ENCODE measurements at places on chromosomes 7 and 10.

DNA sequence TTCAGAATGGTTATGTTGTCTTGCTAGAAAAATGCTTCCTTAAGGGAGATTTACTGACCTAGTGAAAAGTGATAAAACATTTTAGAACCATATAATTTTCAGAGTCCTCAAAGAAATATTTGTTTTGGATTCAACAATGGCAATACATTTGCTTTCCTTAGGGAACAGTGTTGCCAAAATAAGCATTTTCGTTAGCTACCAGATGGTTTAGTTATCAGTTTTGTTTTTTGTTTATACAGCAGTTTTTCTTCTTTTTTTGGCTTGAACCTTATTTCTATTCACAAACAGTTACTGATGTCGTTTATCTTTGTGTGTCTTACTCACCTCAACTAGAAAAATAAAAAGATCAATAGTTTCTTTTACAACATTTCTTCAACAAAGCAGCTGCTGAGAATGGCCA, 48.6 kb downstream of the EXOC4 start:
- no peak for DNase-seq

GRCh38 chr10:91381257-91381891, 28.8 kb upstream of the HECTD2 start:
- DNase-seq: no peak

GRCh38 chr7:144049491-144049890, 743 bp downstream of the OR2A5 start:
- no peak for DNase-seq

GRCh38 chr7:157136372-157136771, 2.4 kb upstream of the UBE3C start:
- DNase-seq: peak; percentile 46

- no peak for DNase-seq
Measured at GRCh38 chr10:35424680-35425285, 88.5 kb downstream of the CCNY start.

- DNase-seq: no peak
Measured at GRCh38 chr10:76072384-76072783, 641.0 kb downstream of the LRMDA start.

GRCh38 chr10:109988212-109988596, 19.6 kb upstream of the ADD3 start:
- DNase-seq: no peak

GRCh38 chr7:113120647-113121046, 2.3 kb upstream of the SMIM30 start:
- no peak for DNase-seq

DNA sequence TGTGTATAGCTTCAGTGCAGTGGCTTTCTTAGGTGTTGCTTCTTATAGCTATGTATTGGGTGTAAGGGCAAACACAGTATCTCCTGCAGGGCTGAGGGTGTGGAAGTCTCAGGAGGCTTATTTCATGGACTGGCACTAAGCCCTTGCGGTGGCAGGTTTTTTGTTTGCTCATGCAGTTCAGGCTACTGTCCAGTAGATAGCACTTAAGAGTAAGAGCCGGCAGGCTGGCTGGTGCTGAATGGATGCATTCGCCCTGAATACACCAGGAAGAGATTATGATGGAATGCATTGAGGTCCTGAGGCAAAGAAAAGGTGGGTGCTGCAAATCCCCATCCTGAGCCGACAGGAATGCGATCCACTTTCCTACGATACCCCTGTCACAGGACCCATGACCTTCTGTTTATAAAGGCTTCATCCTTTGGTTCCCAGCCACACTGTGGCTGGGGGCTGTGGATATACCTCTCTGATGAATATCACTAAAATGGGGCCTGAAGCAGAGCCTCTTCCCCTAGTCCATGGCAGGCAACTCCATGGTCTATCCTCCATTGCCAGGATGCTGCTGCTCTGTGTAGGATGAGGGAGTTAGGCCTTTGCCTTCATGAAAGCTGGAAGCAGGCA, 44.9 kb downstream of the ANXA8 start:
- DNase-seq: no peak

DNA sequence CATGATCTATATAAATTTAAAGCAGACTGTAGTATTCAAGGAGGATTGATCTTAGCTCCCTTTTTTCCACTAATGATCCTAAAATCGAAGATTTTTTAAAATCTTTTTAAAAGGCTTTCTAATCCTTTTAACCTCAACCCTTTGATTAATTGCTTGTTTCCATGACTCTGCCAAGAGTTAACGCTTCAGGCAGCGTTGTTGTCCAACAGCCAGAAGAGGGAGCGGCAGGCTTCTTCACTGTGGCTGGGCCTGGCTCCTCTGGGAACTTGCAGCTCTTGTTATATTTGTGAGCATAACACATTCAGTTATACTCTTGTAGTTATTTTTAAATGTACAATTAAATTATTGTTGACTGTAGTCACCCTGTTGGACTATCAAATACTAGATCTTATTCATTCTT, 26.3 kb downstream of the CRCP start:
- peak; percentile 12 for DNase-seq

DNA sequence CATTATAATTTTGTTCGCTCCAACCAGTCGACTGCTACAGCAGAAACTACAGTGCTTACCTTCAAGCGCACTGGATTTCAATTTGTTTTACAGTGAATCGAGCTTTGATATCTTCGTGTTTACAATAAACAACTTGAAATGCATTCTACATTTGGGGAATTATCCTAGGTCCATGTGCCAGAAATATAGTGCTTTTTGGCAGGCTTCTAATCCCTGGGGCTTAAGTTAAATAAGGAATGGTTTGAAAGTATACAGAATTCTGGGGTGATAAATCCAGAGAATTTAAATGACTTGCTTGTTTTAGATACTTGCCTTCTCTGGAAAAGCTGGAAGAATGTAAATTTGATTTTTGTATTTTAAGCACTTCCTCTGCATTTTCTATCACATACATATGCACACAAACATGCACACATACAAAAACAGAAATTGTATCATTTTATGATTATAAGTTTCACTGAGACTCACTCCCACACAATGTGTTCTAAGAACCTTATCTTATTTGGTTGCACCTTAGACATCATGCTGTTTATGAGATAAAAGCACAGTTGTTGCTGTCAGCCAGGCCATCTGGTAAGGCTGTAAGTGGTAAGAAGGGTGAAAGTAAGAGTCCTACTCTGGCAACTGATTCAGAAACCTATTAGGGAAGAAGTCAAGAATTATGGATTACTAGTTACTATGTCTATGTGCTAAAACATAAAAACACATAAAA, 347.2 kb upstream of the KCND2 start:
- no peak for DNase-seq

- no peak for DNase-seq
Measured at GRCh38 chr7:4245135-4245865, 436.8 kb upstream of the FOXK1 start.

- no peak for DNase-seq
Measured at GRCh38 chr10:34403512-34403911, 411.6 kb downstream of the PARD3 start.

DNA sequence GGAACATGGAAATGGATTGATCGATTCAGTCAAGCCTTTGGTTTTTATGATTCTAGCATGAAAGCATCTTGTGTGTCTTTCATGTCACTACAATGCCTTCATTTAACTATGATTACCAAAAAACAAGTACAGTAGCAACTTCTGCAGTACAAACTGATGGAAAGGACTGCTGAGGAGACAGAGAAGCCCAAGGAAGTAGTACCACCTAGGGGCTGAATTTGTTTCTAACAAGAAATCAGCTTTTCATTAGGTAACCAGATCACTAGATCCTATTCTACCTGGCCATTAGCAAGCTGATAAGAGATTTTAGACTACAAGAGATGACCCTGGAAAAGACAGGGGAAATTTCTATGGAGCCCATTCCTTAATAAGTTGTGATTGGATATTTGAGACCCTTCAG, 3.2 kb upstream of the IFIT1 start:
- peak; percentile 63 for DNase-seq

DNA sequence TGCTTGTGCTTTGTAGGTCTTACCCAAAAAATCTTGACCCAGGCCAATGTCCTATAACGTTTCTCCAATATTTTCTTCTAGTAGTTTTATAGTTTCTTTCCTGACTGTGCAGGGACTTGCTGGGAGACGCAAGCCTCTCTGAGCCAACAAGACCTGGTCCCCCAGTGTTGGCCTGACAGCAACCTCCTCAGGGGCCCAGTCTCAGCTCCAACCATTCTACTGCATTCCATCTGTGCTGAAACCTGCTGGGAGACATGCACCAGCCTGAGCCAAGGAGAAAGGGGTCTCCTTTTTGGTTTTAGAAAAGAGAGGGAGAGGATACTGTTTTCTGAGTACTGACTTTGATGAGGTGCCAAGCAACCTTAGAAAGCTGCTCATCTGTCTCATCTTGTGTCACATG, 251.4 kb downstream of the PRKG1 start:
- DNase-seq: no peak

DNA sequence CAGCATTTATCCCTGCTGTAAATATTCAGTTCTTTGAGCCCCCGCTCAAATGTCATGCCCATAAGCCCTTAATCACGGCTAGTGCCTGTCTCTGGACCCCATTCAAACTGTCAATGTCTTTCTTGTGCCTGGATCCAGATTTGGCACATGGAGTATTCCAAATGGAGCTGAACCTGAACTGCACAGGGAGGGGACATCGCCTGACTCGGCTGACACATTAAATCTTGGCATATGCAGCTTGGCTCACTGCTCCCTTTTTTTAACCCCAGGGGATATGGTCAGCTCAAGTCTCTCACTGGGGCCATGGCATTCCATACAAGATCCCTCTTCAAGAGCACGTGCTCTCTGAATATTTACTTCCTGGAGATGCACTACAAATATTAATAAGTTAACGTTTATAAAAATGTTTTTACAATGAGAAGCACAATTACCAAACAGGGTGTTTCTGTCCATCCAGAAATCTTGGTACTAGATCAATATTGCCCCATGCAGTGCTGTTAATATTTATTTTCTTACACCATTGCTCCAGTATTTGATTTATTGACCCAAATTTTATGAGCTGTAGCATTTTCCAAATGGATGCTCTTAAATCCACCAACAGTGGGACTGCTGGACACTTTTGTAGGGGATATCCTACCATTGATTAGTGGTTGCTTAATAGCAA, 57.4 kb downstream of the FGFR2 start:
- no peak for DNase-seq

GRCh38 chr10:38118072-38118807, 24.1 kb downstream of the ZNF37A start:
- DNase-seq: no peak

DNA sequence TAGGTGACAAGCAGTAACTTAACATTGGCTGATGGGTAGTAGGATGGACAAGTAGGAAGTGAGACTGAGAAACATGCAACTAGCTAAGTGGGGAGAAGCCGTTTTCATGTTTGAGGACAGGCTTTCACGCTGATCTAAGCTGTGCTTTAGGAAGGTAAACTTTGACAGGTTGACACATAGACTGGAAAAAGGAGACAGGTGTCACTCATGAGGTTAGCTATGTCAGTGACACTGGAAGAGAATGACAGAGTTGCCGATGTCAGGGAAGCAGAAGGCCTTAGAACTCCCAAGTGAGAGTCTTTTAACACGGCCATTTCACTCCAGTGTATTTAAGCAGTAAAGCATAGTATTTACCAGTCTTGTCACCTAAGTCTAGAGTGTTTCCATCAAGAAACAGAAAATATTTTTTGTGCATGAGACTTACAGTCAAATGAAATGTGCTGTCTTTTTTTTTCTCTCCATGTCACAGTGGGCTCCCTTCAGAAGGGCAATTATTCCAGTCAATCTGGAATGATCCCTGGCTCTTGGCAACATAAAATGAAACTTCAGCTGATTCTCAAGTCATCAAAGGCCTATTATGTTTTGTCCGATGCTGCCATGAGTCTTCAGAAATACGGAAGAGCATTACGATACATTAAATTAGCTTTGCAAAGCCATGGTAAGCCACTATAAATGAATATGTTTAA, 20.6 kb downstream of the EDRF1 start:
- no peak for DNase-seq

DNA sequence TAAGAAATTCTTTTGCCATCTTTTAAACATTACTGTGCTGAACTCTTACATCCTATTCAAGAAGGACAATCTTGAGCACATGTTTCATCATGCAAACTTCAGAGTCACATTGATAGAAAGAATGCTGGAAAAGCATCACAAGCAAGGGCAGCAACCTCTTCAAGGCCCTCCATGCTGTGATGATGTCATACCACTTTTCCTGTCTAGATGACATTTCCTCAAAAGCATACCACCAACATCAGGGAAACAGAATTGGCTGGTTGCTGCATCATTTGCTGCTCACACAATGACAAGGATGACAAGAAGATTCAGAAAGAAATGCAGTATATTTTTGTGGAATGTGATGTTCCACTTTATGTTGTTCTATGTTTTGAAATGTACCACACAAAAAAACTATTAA, 37.6 kb downstream of the CYP2C8 start:
- DNase-seq: no peak

GRCh38 chr7:38040831-38041230, 120.4 kb downstream of the EPDR1 start:
- DNase-seq: no peak

- no peak for DNase-seq
Measured at GRCh38 chr7:73341877-73342276, 13.9 kb downstream of the FKBP6 start.

DNA sequence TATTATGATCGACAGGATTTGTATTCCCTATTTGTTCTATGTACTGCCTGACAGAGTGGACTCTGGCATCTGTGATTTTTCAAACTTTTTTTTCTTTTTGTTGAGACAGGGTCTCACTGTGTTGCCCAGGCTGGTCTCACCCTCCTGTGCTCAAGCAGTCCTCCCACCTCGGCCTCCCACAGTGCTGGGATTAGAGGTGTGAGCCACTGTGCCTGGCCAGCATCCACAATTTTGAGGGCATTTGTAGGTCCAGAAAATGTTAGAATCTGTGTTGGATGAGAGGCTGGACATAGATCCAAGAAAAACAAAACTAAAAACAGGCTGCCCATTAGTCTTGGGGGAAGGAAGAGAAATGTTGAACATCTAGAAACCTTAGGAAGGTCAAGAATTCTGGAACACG, 34.3 kb downstream of the SGPL1 start:
- DNase-seq: no peak

DNA sequence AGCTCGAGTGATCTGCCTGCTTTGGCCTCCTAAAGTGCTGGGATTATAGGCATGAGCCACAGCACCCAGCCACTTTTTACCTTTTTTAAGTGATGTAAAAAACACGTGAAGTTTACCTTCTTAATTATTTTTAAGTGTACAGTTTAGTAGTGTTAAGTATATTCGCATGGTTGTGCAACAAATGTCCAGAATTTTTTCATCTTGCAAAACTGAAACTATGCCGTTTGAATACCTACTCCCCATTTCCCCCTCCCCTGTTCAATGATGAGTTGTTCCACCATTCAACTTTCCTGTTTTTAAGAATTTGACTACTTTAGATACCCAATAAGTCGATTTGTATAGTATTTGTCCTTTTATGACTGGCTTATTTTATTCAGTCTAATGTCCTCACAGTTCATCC, 10.9 kb downstream of the NRBF2 start:
- no peak for DNase-seq

DNA sequence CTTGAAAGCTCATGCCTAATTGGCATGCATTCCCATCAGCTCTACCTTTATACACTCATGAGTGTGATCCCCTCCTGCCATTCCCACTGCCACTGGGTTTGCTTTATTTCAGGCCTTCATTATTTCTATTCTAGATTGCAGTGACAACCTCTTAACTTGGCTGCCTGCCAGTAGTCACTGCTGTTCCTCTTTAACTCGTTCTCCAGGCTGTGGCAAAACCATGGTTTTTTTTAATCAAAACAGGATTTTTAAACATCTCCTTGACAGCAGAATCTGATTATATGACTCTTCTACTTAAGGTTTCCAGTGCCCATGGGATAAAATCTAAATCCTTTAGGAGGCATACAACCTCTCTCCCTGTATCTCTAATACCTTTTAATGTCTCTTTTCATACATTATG, 223.7 kb upstream of the PCDH15 start:
- no peak for DNase-seq

Measured in hematopoietic multipotent progenitor cell (in vitro differentiated cells).